Spinal cord (tissue), 10 donors: ENCODE measurements at places on chromosomes 1 and 21. TPM values are rescaled to one million over a fixed set of nuclear protein-coding genes. Genes with fewer than 3 reads are reported as not detected.

ZSWIM5 gene
- 7.9 TPM for total RNA-seq

FCGR1A gene
- total RNA-seq: 18.2 TPM

S100B gene
- total RNA-seq: 258 TPM

DNALI1 gene
- total RNA-seq: 4.7 TPM

AMPD1 gene
- total RNA-seq: not detected

GRIK1 gene
- total RNA-seq: 28.8 TPM

- no peak for DNase-seq
Observed at GRCh38 chr1:53600561-53600960, 138.4 kb downstream of the GLIS1 start.

DNA sequence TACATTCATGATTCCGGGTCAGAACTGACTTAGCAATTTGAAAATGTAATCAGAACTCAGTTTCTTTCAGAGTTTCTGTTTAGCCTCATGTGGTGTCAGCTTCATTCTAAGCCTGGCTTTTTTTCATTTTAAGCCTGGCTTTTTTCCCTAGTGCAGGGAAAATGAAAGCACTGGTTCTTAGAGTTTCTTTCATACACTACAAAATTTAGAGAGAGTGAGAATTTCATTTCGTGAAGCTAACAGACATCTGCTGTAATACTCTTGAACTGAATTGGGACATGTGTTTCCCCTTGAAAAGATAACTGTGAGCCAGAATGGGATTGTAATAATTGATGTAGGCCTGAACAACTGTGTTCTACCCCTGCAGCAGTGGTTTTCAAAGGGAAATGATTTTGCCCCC, 95.3 kb upstream of the KIAA0040 start:
- DNase-seq: no peak

DNA sequence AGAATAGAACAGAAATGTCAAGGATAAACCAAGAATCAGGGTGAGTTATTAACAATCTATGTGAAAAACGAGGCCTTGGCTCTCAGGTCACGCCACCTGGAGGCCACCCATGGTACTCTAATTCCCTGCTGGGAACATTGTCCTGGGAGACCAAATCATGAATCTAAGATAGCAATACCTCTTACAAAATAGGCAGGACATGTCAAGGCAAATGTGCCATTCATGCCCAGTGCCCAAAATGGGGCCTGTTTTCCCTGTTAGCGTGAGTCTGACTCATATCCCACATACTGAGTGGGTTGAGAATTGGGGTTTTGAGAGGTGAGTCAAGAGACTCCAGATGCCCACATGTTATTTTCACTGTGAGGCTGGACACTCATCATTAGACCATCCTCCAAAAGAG, 380.8 kb downstream of the HHIPL2 start:
- no peak for DNase-seq

GRCh38 chr21:34047835-34048234, 25.5 kb upstream of the MRPS6 start:
- DNase-seq: no peak

GRCh38 chr1:6034750-6035096, 11.0 kb upstream of the KCNAB2 start:
- no peak for DNase-seq

- no peak for DNase-seq
Observed at GRCh38 chr21:45326891-45327440, 39.3 kb upstream of the POFUT2 start.

GRCh38 chr21:46613391-46613790, 8.5 kb upstream of the S100B start:
- no peak for DNase-seq

DNA sequence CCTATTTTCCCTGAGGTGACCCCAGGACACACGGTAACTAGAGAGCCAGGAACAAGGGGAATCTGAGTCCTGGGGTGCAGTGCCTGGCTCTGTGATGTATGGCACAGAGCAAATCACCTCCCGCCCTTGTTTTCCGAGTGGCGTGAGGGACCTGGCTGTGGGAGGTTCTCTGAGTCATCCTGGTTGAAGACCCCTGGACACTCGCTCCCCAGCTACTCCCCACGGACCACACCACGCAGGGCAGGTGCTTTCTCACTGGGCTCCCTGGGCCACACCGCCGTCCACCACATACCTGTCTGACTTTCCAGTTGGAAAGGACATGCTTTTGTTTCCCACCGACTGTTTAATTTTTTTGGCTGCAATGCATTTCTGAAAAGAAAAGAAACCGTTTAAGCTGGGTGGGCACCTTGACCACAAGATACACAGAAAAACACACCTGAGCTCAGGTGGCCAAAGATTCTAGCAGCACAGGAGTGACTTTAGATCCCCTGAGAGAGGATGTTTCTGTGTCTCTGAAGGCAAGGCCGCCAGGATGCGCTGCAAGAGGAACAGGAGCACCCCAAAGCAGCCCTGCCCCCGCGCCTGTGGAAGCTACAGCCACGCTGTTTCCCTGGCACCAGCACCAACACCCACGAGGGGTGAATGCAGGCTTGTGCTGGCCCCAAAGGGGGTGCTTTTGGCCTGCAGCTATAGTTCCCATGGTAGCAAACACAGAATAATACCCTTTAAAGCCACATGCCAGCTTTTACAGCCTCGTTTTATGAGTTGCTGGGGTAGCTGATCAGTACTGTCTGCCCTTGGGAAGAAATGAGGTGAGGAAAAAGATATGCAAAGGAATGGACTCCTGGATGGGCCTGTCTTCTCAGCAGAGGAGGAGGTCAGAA, 8.1 kb upstream of the SRM start:
- no peak for DNase-seq

DNA sequence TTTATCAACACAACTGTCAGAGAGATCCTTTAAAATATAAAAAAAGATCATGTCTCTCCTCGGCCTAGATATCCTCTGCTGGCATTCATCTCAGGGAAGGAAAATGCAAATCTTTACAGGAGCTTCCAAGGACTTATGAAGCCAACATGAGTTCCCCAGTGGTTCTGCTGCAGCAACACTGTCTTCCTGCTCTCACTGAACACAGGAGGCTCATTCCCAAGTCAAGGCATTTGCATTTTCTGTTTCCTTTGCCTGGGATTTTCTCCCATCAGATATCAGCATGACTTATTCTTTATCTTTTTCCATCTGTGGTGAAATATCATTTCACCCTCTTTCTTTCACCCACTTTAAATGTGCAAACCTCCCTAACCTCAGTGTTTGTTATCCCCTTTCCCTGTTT, 513.8 kb upstream of the ZP4 start:
- DNase-seq: no peak

DNA sequence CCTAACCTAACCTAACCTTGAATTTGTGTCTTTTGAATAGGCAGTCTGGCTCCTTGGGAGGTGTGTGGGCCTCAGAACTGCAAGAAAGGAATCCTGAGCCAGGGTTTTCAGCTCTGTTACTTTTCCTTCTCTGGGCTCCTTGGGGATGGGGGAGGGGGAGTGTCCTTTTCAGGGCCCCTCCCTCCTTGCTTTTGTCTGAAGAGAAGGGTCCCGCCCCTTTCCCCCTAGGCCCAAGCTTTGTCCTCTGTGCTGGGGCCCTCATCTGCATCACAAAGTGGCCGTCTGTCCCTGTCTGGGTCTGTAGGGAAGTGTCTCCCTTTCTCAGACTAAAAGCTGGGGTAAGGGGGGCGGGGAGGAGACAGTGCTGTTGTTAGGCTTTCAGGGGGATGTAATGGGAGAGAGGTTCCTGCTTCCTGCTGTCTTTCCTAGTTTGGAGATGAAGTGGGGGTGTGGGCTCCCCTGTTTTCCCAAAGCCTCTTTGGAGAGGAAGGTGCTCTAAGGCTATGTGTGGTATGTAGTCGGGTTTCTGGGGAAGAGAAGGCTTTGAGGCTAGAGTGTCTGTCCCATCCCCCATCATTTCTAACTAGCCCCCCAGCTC, 3.1 kb downstream of the AGO1 start:
- no peak for DNase-seq

- no peak for DNase-seq
Observed at GRCh38 chr1:112247036-112247597, 148.9 kb upstream of the CTTNBP2NL start.

GRCh38 chr21:38898422-38899096, 92.8 kb downstream of the ETS2 start:
- DNase-seq: no peak

GRCh38 chr1:179241530-179242097, 12.1 kb upstream of the ABL2 start:
- DNase-seq: peak; percentile 7

GRCh38 chr1:109539676-109540075, at the start of gene GPR61:
TSS of gene GPR61 (plus strand) at chr1:109539872. CDS start at chr1:109543023, 3,151 bp downstream.
- DNase-seq: peak; percentile 90

- no peak for DNase-seq
Observed at GRCh38 chr1:58848818-58849411, 65.1 kb upstream of the JUN start.

DNA sequence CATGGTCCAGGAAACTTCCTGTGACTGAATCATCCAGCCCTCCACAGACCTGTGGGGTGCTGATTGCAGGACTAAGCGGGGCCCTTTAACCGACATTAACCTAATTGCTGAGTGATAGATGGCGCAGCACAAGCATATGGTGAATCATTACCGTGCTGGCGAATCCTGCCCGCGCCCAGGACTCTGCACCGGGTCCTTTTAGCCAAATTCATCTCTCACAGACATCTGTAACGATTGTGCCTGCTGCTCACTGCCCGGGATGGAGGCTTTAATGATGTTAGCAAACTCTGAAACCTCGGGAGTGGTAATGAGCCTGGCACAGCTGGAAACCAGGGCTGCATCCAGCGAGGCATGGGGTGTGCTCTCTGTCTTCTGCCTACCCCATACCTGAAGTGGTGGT, 147.3 kb upstream of the CD34 start:
- peak; percentile 80 for DNase-seq

GRCh38 chr1:177567393-177567792, 396.6 kb downstream of the BRINP2 start:
- no peak for DNase-seq

DNA sequence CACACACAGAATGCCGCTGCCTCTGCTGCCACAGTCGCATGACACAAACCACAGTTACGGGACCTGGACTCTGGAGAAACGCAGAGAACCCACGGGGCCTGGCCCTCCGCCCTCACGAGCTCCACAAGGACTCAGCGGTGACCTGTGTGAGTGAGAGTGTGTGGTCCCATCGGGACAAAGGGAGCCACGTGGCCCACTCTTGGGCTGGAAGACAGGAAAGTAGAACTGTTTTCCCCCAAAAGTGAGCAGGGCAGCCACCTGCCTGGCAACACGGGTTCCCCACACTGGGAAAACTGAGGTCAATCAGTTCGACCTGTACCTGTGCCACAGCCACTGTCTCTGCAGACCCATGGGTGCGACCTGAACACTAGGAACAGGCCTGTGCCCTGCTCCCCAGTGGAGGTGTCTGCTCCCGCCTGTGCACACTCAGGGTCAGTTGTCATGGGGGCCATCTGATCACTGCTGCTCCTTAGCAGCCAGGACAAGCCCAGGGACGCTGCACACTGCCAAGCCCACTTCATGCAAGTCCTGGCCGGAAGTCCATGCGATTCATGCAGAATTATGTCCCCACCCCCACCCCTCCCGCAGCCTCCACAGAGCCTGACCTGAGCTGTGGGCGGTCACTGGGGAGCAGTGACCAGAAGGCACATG, 54.4 kb upstream of the ADARB1 start:
- DNase-seq: no peak

GRCh38 chr1:230384380-230385157, 41.6 kb downstream of the PGBD5 start:
- no peak for DNase-seq

GRCh38 chr1:102466487-102466886, 469.8 kb upstream of the OLFM3 start:
- no peak for DNase-seq
